Dermis blood vessel endothelial cell (primary cell): ENCODE measurements at places on chromosomes 16 and 17.

- no peak for DNase-seq
These were observed 488.9 kb downstream of the CDH13 start for GRCh38 chr16:83115491-83116232.

GRCh38 chr16:379961-380761 lies 1.6 kb downstream of the PGAP6 start:
- DNase-seq: no peak

DNA sequence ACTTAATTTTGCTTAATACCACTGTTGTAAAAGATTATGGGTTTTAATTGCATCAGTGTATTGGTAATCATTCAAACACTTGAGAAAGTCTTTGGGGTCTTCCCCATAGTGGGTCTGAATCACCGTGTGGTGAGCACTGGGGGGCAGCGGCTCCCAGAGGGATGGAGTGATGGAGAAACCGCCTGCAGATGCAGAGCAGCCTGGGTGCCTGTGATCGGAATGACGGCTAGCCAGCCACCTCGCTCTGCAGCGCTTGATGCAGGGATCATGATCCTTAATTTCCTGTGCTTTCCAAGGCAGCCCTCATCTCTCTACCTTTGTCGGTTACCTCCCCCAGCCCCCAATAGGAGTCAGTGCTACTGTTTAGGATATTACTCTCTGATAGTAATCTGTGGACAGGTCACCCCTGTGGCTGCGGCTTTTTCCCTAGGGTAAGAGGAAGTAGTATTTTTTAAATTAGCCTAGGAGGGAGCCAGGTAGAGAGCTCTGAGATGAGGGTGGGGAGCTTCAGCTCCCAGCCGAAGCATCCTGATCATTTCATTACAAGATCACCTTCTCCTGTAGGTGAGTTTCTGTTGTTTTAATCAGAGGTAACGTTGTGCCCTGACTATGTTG lies 135.6 kb downstream of the MSI2 start:
- DNase-seq: no peak

DNA sequence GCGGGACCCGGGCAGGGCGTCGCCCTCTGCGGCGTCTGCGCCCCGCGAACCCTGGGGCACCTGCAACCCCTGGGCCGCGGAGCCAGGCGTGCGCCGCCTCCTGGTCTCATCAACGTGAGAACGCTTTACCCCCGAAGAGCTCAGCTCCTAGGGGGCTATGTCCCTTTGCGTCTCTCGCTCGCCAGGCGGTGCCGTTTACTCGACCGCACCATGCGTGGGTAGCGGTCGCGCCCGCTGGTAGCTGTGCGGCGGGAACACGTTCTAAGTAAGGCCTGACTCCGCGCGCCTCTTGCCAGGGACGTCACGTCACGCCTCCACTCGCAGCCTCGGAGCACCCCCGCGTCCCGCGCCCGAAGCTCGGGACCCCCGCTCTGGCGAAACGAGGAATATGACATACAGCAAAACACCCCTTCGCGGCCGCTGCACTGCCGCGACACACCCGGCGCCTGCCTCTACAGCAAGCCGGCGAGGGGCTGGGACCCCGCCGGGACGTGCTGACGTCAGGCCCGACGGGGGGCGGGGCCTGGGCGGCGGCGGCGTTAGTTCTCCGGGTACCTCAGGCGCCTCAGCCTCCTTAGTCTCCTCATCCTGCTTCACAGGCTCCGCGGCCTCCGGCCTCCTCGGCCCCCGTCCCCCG lies at the start of gene RAB11FIP3:
RAB11FIP3 (plus strand) TSS at position 568 of the 637 bp plus-strand sequence. CDS start 358 bp downstream, outside the sequence.
- DNase-seq: peak; percentile 91
